ENCODE measurements at places on chromosomes 2 and 18. TPM values are rescaled to one million over a fixed set of nuclear protein-coding genes. Genes with fewer than 3 reads are reported as not detected.

DNA sequence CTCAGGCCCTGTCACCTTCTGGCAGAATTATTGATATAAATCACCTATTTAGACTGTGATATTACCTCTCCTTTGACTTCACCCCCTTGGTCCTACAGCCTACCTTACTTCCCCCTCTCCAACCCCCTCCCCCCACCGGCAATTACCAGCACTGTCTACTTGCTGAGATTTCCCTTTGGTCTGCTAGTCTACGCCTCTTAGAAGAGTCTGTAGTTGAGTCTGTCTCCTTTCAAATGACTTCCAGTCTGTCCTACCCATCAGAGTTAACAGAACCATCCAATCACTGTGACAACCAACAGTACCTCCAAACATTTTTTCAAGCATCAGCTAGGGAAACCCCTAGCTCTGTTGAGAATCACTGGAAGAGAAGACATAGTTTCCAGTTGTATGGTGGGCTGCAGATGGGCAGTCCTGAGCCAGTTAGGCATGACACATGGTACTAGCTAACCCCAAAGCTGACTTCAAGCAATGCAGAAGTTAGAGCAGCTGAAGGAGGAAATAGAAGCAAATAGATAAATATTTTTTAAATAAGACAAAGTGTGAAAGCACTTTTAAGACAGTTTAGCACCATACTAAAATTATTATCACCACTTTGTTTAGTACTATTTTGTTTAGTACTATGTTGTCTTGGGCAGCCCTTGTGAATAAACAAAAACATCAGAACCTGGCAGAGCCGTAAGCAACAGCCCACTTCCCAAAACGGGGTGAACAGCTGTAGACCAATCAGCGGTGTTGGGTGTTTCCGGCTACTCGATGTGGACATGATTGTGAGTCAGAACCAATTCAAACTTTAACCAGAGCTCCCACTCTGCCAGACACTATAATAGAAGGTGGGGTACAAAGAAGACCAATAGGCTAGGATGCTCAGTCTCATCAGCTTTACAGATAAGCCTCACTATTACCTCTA, 2.7 kb upstream of the ASNSD1 start:
- H3K4me1 ChIP-seq, result peaks cover 13% of the 10 kb centered on the region
- DNase-seq, result no peak
- no peaks in the 10 kb centered on the region for H3K27me3 ChIP-seq
- no peak overlapping the region for H3K4me3 ChIP-seq
- H3K27ac ChIP-seq, result no peak overlapping the region

GRCh38 chr2:119711352-119711751, 32.4 kb downstream of the TMEM177 start:
- H3K36me3 ChIP-seq, result no peaks in the 10 kb centered on the region
- H3K4me1 ChIP-seq, result no peaks in the 10 kb centered on the region
- no peak for DNase-seq
- no peak overlapping the region for H3K4me3 ChIP-seq
- H3K27ac ChIP-seq, result no peak overlapping the region

- no peak overlapping the region for H3K4me3 ChIP-seq
- no peak overlapping the region for H3K27ac ChIP-seq
- no peaks in the 10 kb centered on the region for H3K36me3 ChIP-seq
These were observed 147.8 kb downstream of the UBE2E3 start for GRCh38 chr2:181128199-181128598.

DNA sequence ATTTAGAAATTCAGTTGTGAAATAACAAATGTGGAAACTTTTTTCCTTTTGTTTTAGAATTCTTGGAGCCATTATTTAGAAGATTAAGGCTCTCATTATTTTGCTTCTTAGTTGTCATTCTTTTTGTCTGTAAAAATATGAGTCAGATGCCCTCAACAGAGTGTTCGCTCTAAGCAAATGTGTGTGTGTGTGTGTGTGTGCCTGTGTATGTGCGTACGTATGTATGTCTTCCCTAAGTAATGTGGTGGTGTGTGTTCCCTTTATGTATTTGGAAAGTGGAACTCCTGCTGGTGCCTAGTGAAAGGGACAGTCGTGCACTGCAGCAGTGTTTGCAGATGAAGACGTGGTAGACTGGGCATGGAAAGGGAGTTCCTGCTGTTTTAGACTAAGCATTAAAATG, 27.5 kb downstream of the ZNF407 start:
- H3K36me3 ChIP-seq, result no peaks in the 10 kb centered on the region
- no peaks in the 10 kb centered on the region for H3K27me3 ChIP-seq
- no peak overlapping the region for H3K27ac ChIP-seq
- H3K4me1 ChIP-seq, result no peaks in the 10 kb centered on the region

GRCh38 chr2:35114765-35115164, 1240.8 kb upstream of the CRIM1 start:
- no peak overlapping the region for H3K27ac ChIP-seq
- DNase-seq, result no peak

- H3K4me3 ChIP-seq, result no peak overlapping the region
- H3K36me3 ChIP-seq, result no peaks in the 10 kb centered on the region
- DNase-seq, result no peak
- H3K4me1 ChIP-seq, result no peaks in the 10 kb centered on the region
- no peaks in the 10 kb centered on the region for H3K27me3 ChIP-seq
These were observed 19.5 kb downstream of the ANKRD30B start for GRCh38 chr18:14767474-14767873.

DNA sequence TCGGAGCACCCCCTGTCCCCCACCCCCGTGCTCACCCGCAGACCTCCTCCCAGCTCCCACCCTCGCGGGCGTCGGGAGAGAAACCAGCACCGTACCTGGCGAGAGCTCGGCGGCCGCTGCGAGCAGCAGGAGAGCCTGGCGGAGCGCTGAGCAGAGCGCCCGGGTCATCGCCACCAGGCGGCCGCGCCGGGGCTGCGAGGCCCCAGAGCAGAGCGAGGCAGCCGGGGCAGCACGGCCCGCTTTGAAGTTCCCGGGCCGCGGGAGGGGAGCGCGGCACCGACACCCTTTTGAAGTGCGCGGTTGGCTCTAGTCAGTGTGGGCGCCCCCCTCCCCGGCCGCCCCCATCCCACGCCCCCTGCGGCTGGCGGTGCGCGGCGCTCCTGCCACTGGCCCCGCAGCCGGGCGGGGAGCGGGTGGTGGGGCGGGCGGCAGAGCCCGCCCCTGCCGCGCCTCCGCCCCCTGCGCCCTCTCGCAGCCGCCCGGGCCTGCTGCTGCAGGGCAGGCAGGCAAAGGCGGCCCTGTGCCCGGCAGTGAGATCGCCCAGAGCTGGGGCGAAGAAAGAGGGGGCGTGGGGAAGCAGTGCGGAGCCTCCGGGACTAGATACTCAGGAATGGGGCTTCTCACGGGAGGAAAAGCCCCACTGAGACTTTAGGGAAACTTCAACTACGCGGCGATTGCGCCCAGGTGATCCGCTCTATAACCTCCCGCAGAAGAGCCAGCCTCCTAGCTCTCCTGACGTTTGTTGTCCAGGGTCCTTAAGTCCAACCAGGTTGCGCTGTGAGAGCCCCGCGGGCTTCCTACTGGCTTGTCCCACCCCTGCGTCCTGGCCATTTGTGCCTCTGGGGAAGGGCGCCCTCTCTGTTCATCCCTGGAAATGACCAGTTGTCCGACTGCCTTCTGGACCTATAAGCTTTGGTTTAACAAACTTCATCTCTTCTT, at the start of gene ACVR1C:
ACVR1C (minus strand) TSS at position 388 of the 939 bp plus-strand sequence; CDS start at position 168, 220 bp downstream.
- H3K4me1 ChIP-seq, result no peaks in the 10 kb centered on the region
- H3K4me3 ChIP-seq, result peak within 1 kb of the TSS; percentile 49
- DNase-seq, result peak; percentile 88
- peak within 1 kb of the TSS; percentile 83 for H3K27ac ChIP-seq
- H3K36me3 ChIP-seq, result no peaks in the 10 kb centered on the region

The PLEKHH2 gene
- total RNA-seq, result 4.2 TPM

The RIT2 gene
- total RNA-seq, result not detected

The MRO gene
- 1.8 TPM for total RNA-seq

All from pancreas (tissue), 10 donors.